ENCODE measurements at places on chromosomes 7 and 10.
A peak's percentile ranks its signal among the peaks of the same experiment; 100 is the strongest.

DNA sequence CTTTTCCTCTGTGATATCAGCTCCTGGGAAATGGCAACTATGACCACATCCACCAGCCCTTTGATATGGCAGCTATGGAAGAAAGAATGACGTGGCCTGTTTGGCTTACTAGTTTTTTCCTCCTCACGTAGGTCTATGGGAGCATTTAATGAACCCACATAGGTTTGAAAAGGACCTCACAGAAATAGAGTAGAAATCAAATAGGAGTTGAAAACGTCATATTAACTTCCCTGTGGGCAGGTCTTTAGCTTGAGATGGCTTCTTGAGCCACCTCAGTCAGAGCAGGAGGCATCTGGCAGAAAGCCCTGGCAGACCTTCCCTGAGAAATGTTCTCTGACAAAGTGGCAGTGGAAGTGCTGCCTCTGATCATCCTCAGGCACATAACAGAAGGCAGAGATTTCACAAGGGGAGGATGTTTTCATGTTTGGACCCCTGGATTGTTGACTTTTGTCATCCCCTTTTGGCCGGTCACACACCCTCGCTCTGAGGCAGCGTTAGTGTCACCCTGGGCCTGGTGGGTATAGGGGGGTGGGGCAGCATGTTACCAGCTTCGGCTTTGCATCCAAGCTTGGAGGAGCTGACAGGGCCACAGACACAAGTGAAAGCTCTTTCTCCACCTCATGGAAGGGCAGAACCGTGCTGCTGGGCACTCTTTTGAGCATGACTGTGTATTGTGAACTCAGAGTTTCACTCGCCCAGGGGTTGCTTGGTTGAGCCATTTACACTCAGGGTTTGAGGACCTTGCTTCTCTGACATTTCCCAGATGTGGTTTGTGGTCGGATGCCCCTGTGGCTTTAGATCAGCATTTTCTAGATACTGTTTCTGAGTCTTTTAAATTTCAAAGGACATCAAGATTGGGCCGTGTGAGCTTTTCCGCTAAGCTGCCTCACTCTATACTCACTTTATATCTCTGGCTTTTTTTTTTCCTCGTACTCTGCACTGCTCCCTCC, 184.2 kb downstream of the STK31 start:
- peak; percentile 11 for DNase-seq

DNA sequence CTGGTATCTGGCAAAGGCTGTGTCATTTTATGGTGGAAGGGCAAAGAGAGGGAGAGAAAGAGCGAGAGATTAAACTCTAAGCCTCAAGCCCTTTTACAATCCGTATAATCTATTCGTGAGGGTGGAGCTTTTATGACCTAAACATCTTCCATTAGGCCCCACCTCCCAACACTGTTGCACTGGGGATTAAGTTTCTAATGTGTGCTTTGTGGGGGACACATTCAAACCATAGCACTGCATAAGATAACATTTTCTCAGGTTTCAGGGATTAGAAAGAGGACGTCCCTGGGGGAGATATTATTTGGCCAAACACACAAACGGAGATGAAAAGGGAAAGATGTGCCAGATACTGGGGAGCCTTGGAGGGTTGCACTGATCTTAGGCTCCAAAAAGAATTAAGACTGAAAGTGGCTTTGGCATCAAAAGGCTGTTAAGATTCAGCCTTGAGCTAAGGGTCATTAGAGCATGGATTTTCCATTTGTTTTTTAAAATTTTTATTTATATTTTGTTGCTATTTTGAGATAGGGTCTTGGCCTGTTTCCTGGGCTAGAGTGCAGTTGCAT, 19.0 kb downstream of the COL26A1 start:
- DNase-seq: no peak

GRCh38 chr10:122185643-122186042, 85.5 kb upstream of the BTBD16 start:
- DNase-seq: no peak

- DNase-seq: no peak
These were observed 55.0 kb downstream of the RAMP3 start for GRCh38 chr7:45212606-45213005.

GRCh38 chr7:35680403-35681013, 14.4 kb downstream of the HERPUD2 start:
- DNase-seq: no peak

DNA sequence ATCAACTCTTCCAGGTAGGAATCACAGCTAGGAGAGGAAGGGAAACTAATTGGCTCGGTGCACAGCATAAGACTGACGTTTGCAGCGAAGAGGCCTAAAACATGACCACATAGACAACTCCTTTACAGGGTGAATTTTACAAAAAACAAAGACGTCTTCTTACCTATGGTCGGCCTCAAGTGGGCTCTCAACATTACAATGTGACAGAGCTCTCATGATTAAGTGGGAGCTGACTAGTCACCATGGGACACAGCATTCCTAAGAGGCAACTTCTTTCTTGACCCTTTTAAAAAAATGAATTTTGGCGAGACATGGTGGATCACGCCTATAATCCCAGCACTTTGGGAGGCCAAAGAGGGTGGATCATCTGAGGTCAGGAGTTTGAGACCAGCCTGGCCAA, 4.6 kb downstream of the PDIA4 start:
- DNase-seq: no peak

DNA sequence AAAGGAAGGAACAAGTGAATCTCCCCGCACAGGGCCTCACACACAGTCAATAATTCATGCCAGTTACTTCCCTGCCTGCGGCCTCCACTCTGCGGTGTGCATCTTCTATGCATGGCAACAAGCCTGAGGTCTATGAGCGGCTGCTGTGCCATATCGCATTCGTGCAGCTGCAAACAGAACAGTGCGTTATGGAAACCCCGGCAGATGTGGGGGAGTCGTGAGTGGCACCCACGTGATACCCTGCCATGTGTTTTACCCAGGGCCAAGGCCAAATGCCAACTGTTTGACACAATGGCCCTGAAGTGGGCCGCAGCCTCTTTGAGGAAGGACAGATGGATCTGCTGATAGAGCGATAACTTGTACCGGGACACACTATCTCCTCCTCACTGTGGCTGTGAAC, 13.4 kb downstream of the TNS3 start:
- DNase-seq: no peak

GRCh38 chr10:124912101-124912886, 29.6 kb upstream of the ZRANB1 start:
- DNase-seq: no peak

- no peak for DNase-seq
These were observed 57.3 kb upstream of the TES start for GRCh38 chr7:116153050-116153449.

GRCh38 chr10:5971315-5971832, 6.0 kb downstream of the IL15RA start:
- no peak for DNase-seq

DNA sequence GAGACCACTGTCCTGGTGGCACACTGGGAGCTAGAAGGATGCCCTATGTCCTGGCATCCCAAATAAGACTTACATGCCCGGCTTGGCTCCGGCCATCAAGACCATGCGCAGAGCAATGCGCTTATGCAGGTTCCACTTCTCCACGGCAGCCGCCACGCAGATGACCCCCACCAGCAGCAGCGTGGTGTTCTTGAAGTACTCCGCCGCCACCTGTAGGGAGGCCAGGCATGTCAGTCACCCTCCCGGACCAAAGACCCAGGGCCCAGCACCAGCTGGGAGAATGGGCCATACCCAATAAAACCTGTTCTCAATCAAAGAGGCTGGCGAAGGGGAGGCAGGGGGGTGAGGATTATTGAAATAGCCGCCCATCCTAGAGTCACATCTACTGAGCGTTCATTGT, 19.9 kb downstream of the SLC13A4 start:
- no peak for DNase-seq

DNA sequence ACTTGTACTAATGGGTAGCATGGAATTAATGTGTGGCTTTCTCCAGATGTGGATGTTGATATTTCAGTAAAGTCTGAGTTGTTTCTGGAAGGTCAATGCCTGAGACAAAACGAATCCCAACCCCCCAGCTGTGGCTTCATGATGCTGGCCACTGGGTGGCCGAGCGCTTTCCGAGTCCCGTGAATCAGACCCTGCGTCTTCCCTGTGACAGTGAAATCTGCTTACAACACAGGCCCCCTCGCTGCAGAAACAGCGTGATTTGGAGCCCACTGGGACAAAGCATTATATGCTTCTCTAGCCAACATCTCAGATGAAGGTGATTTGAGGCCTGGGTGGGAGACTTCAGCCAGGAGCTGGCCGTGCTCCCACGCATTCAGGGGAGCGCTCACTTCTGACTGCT, 124.7 kb downstream of the WDR37 start:
- no peak for DNase-seq

DNA sequence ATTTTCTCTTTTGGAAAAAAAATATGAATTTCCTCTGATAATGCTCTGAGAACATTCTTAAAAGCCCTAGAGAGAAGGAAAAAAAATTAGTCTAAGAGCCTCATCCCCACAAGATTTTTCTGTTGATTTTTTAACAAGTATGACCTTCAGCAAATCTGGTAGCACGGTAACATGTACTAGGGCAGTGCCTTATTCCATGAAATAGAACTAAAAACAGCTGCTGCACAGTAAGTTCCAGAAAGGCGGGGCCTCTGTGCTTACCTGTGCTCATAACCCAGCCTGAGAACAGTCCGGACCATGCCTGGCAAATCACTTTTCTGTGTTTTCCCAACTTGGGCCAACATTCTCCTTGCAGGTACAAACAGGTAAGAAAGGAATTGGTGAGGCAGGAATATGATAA, 519.1 kb upstream of the AKR1E2 start:
- no peak for DNase-seq

GRCh38 chr10:80324891-80325364, 31.6 kb downstream of the DYDC1 start:
- no peak for DNase-seq

- DNase-seq: no peak
These were observed 563.1 kb upstream of the GALNT17 start for GRCh38 chr7:70568674-70569334.

GRCh38 chr7:151291206-151291605, 42.7 kb upstream of the SMARCD3 start:
- no peak for DNase-seq

GRCh38 chr10:89182894-89183293, 24.2 kb downstream of the CH25H start:
- no peak for DNase-seq

DNA sequence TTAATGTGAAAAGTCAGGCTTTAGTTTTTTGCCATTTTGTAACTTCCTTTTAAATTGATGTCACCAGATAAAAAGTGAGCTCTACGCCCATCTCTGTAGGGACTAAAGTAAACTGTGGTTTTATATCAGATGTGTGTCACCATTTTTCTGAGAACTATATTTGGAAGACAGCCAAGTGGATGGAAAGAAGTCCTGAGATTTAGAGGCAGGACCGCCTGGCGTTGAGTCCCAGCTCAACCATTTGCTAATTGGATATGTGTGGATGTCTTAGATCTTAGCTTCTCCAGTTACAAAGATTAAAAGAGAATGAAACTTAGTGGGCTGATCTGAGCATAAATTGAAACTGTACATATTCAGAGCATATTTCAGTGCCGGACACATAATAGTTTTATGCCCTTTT, 691.6 kb upstream of the CELF2 start:
- no peak for DNase-seq

- DNase-seq: no peak
These were observed 158.7 kb upstream of the LANCL2 start for GRCh38 chr7:55206235-55207029.

DNA sequence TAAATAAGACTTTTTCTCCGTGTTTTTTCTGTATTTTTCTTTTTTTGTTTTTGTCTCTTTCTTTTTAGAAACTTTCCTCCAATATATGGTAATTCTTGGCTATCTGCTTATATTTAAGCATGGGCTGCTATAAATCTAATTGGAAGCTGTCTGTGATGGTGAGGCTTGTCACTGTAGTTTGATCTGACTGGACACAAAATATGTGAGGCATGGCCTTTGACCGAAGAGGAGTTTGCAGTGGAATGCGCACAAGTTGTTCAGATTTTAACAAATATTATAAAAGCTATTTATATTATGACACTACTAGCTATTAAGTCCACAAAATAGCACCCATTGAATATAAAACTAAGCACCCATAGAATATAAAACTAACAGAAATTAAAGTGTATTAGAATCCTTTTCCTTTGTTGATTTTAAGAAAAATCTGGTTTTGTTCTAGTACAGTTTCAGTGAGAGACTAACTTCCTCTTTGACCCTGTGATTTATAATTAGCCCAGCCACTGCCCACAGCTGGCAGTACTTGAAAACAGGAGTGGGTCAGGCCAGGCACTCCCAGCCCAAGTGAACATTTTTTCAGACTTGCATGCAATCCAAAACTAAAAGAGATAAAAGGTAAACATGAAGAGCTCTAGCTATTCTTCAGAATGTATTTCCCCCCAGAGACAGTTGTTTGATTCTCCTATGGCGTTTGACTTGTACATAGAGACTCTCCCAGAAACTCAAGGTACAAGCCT, 69.9 kb upstream of the FGL2 start:
- DNase-seq: no peak

Data from CD8-positive, alpha-beta memory T cell (primary cell).